ENCODE measurements at places on chromosomes 13 and 19.

DNA sequence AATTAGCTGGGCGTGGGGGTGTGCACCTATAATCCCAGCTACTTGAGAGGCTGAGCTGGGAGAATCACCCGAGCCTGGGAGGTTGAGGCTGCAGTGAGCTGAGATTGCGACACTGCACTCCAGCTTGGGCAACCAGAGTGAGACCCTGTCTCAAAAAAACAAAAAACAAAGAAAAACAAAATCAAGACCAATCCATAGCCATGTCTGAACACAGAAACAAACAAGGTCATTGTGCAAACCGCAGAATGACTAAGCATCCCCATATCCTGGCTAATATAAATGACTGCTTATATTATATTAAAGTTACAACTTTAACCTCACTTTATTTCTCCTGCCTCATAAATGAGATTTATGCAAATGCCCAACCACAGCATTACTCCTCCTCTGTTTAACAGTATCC is 2.3 kb upstream of the LYPD3 start:
- no peak overlapping the region for H3K4me3 ChIP-seq
- 0 out of 2 replicates have a peak, but pooled peaks cover 2% of the 10 kb centered on the region for H3K4me1 ChIP-seq
- H3K27ac ChIP-seq = no peak overlapping the region

- no peaks in the 10 kb centered on the region for H3K36me3 ChIP-seq
- H3K4me3 ChIP-seq = no peak overlapping the region
- H3K27ac ChIP-seq = no peak overlapping the region
- no peak for DNase-seq
- no peaks in the 10 kb centered on the region for H3K27me3 ChIP-seq
- H3K4me1 ChIP-seq = no peaks in the 10 kb centered on the region
Measured at GRCh38 chr19:8245869-8246835, 37.0 kb downstream of the CERS4 start.

DNA sequence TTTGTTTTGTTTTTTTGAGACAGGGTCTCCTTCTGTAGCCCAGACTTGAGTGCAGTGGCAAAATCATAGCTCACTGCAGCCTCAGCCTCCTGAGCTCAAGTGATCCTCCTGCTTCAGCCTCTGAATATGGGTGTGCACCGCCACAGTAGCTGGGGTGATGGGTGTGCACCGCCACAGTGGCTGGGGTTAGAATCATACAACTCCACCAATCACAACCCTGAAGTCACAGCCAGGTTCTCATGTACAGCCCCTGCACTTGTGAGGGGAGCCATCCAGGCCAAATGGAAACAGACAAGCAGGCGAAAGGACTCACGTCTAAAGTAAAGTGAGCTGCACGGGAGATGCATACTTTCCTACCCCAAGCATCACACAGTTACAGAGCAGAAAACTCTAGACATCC is 63.1 kb upstream of the RANBP3 start:
- no peak overlapping the region for H3K4me3 ChIP-seq
- no peak for DNase-seq
- no peak overlapping the region for H3K27ac ChIP-seq
- H3K27me3 ChIP-seq = no peaks in the 10 kb centered on the region
- H3K4me1 ChIP-seq = no peaks in the 10 kb centered on the region

DNA sequence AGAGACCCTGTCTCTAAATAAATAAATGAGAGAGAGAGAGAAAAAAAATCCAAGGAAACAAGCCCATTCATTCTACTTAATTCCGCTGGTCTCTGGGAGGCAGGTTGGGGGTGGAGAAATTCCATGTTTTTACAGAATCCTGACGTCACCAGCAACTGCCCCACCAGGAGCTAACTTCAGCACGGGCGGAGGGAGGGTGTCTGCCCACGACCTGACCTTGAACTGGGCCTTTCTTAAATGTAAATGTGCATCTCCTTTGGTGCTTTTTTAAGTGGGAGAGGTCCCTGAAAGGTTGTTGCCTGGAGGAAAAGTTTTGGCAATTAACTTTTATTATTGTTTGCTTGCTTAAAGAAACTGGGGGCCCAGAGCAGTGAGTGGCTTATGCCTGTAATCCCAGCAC is 15.5 kb downstream of the KLF2 start:
- peaks cover 3% of the 10 kb centered on the region for H3K4me1 ChIP-seq
- H3K36me3 ChIP-seq = no peaks in the 10 kb centered on the region
- no peak for DNase-seq
- no peak overlapping the region for H3K4me3 ChIP-seq
- no peak overlapping the region for H3K27ac ChIP-seq

- no peak overlapping the region for H3K4me3 ChIP-seq
- H3K27ac ChIP-seq = no peak overlapping the region
- no peaks in the 10 kb centered on the region for H3K27me3 ChIP-seq
- no peaks in the 10 kb centered on the region for H3K36me3 ChIP-seq
- H3K4me1 ChIP-seq = no peaks in the 10 kb centered on the region
- no peak for DNase-seq
Measured at GRCh38 chr13:103371271-103371670, 305.1 kb upstream of the SLC10A2 start.

- H3K27ac ChIP-seq = no peak overlapping the region
- no peak overlapping the region for H3K4me3 ChIP-seq
- peaks cover 25% of the 10 kb centered on the region for H3K36me3 ChIP-seq
- H3K27me3 ChIP-seq = no peaks in the 10 kb centered on the region
- H3K4me1 ChIP-seq = no peaks in the 10 kb centered on the region
- no peak for DNase-seq
Measured at GRCh38 chr19:18905058-18905456, 9.1 kb upstream of the CERS1 start.

DNA sequence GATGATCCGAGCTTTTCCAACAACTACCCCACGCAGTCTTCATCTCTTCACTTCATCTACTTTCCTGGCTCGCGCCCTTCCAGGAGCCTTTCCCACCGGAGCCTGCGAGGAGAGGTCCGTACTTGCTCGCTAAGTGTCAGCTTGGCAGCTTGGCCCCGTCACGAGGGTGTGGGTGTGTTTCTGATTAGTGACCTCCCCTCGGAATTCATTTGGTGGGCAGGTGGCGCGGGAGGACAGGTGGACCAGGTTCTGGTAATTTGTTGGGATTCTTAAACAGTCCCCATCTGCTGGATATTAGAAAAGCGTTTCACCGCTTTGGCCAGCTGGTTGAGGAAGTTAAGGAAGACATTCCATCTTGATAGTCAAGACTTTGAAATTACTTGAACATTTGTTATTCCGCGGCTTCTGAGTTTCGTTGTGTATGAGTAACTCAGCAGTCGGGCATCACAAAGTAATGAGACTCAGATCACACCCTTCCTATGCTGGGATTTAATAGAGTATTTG is 515 bp downstream of the UFM1 start:
- H3K36me3 ChIP-seq = peaks cover 2% of the 10 kb centered on the region
- H3K27me3 ChIP-seq = no peaks in the 10 kb centered on the region
- no peak overlapping the region for H3K27ac ChIP-seq

DNA sequence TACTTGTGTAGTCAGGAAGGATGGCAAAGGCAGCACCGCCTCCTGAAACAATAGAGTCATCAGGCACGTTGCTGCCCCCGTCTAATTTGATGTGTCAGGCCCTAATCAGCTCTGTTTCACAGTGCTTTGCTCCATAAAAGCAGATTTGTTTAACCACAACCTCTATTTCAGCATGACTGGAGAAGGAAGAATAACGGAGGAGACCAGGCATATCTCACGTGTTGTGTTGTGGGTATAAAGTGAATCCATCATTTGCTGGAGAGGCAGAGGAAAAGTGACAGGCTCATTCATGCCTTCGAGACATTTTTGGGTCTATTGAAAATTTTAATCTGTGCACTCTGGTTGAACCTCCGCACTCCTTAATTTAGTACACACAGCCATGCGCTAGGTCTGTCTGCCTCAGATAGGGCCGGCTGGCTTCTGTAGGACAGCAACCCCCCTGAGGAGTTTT is 940.4 kb upstream of the SLC10A2 start:
- H3K4me1 ChIP-seq = no peaks in the 10 kb centered on the region
- no peak overlapping the region for H3K27ac ChIP-seq
- H3K4me3 ChIP-seq = no peak overlapping the region
- H3K27me3 ChIP-seq = no peaks in the 10 kb centered on the region

DNA sequence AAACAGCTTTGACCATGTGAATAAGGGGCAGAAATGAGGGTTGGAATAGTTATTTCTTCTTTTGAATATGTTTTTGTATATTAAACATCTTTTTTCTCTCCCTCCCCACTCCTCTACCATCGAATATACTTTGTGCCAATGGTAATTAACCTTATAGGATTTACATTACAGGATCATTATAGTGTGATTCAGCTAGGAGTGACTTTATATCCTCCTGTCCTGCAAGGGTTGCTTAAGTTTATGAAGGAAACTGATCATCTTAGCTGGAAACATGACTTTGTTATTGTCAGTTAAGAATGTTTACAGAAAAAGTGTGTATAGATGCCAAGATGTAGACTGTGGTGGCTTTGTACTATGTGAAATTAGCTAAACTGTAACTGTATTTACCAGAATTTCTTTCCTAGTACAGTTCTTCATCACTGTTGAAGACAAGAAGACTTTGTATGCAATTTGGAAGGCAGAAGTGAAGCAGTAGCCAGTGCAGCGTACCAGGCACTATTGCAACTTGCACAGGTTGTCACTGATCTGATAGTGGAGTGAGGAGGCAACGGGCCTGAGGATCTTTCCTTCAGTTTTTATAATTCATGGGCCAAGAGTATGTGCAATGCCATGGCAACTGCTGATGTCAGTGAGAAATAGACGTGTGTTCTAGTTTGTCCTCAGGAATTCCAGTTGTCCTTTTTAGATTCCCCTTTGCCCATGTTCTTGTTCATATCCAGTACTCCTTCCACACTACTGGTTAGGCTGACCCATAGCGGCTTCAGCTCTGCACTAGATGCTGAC is 8.2 kb upstream of the PAN3 start:
- H3K4me1 ChIP-seq = no peaks in the 10 kb centered on the region
- H3K27me3 ChIP-seq = no peaks in the 10 kb centered on the region
- DNase-seq = no peak
- no peak overlapping the region for H3K4me3 ChIP-seq

DNA sequence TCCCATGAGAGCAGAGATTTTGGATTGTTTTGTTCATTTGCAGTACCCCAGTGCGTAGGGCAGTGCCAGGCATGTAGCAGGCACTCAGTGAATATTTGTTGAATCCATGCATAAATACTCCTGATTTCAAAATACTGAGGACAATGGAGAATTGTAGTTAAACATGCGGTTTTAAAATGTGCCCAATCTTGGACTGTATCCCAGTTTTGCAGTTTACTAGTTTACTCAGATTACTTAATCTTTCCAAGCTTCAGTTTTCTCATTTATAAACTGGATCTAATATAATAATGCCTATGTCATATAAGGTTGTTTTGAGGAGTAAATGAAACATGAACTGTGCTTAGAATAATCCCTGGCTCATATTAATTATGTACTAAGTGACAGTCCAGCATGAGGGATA is 39.0 kb downstream of the RCBTB2 start:
- H3K27me3 ChIP-seq = no peaks in the 10 kb centered on the region
- no peak for DNase-seq
- H3K4me1 ChIP-seq = no peaks in the 10 kb centered on the region
- H3K4me3 ChIP-seq = no peak overlapping the region

DNA sequence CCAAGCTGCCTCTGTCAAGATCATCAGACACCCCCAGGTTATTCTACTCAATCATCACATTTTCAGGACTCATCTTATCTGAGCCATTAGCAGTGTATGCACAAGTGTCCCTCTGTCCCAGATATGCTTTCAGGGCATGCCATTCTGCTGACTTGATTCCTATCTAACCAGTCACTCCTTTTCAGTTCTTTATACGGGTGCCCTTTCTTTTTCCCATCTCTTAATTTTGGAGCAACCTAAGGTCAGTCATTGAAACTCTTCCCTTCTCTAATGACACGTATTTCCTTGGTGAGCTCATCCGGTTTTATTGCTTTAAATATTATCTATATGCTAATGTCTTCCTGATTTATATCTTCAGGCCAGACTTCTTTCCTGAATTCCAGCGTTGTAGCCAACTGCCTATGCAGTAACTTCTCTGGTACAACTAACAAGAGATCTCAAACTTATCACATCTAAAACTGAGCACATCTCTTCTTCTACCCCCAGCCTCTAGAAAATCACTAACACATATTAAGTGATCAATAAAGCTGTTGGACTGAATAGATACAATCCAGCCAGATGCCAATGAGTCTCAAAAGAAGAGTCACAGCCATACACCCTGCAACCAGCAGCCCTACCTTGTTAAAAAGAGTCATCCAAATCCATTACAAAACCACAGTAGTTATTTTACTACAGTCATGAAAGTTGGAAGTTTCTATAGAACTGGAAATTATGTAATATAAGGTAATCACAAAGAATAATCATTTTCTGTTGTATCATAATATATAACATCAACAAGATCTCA is 58.8 kb downstream of the DCLK1 start:
- no peaks in the 10 kb centered on the region for H3K27me3 ChIP-seq
- H3K4me1 ChIP-seq = no peaks in the 10 kb centered on the region
- H3K4me3 ChIP-seq = no peak overlapping the region
- no peak overlapping the region for H3K27ac ChIP-seq
- DNase-seq = no peak

DNA sequence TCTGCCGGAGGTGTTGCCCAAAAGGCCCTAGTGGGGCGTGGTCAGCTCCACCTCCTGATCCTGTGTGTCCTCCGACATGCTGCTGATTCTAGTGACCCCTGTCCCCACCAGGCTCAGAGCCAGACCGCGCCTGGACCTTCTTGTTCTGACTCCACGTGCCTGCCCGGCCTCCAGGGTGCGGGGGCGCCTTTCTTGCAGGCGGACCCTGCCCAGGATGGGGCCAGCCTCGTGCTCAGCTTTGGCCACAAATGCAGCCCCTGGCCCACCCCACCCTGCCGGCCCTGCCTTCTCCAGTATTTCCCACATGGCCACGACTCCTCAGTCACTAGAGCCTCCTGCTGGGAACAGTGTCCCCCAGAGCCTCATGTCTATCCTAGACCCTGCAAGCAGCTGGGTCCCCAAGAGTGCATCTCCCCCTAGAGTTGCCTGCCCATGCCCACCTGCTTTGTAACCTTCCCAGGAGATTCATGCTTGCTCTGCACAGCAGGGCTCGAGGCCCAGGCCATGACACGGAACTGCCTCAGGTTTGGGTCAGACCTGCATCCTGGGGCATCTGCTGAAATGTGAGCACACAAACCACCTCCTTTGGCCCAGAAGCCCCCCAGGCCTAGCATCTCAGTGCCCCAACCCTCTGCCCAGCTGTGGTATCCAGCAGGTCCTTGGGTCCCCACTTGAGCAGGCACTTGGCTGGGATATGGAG is 27.0 kb downstream of the TMEM161A start:
- H3K4me1 ChIP-seq = 0 out of 2 replicates have a peak, but pooled peaks cover 4% of the 10 kb centered on the region
- no peak overlapping the region for H3K4me3 ChIP-seq
- no peak for DNase-seq
- H3K36me3 ChIP-seq = no peaks in the 10 kb centered on the region

DNA sequence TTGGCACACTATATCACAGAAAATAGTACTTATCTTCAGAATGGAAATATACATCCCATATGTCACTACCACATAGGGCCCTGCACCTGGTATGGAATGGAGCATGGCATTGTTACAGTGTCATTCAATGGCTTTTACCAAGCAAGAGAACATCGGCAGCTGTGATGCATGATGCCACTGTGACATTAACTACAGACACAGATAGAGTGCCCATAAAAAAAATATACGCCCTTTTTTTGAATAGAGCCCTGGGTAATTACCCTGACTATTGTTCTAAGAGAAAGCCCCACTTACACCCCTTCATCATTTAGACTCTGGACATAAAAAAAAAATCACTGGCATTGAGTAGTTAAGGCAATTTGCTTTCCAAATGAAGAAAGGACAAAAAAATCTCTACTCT is 320.3 kb downstream of the DNAJC15 start:
- no peaks in the 10 kb centered on the region for H3K4me1 ChIP-seq
- H3K36me3 ChIP-seq = no peaks in the 10 kb centered on the region
- no peaks in the 10 kb centered on the region for H3K27me3 ChIP-seq
- H3K27ac ChIP-seq = no peak overlapping the region

All from iPS DF 6.9 (cell line).